Kidney tubule cell (primary cell): ENCODE measurements at places on chromosomes 13 and 19.

DNA sequence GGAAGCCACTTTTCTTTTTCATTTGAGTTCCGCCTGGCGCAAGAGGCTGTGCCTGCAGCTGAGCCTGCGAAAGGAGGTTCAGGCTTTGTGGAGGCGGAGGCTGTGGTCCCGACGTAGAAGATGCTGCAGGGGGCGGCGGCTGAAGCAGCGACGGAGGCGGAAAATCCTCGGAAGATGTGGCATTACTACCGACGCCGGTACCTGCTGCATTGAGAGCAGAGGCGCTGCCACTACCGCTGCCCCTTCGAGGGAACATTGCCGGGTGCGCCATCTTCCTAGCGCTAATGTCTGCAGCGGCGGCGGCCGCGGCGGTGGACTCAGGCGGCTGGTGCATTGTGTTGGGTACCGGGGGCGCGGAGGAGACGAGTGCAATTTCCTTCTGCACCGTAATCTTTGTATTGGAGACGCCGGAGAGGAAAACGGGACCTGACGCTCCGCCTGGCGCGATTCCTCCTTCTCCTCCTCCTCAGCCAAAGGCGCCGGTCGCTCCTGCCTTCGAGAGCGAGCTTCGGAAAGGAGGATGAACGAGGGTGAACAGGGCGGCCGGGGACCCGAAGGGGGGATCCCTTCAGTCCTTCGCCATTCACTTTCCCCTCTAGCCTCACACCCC lies at the start of gene TSC22D1:
Gene TSC22D1 (minus strand): TSS at position 590 of the 610 bp plus-strand sequence. CDS start 256 bp downstream, at position 334.
- DNase-seq = peak; percentile 56

DNA sequence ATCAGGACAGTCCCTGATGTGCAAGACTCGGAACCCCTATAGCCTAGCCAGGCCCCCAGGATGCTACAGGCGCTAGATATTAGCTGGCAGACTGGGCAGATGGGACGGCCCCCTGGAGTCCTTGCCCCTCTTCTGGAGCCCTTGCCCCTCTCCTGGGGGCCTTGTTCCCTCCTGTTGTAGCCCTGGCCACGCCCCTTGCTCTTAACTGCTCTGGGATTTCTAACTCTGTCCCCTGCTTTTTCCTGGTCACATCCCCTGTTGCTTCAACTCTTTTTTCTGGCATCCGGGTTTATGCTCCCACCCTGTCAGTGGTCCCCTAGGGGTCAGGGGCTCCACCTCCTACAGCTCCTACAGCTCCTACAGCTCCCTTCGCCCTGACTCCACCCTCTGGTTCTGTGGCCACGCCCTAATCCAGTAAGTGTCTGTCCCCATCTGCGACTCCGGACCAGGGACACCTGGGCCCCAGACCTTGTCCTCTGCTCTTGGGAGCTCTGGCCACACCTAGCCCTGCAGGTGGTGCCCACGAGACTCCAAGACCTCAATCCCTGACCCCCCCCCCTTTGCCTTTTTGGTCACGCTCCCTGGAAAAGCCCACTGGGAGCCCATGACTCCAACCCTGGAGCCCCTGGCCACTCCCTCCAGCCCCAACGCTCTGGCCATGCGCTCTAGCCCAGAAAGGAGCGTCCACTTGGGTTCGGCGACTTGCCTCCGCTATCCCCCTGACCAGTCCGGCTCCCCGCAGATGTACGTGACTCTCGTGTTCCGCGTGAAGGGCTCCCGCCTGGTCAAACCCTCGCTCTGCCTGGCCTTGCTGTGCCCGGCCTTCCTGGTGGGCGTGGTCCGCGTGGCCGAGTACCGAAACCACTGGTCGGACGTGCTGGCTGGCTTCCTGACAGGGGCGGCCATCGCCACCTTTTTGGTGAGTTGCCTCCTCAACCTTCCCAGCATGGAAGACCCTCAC lies 6.8 kb downstream of the PLPPR2 start:
- no peak for DNase-seq

DNA sequence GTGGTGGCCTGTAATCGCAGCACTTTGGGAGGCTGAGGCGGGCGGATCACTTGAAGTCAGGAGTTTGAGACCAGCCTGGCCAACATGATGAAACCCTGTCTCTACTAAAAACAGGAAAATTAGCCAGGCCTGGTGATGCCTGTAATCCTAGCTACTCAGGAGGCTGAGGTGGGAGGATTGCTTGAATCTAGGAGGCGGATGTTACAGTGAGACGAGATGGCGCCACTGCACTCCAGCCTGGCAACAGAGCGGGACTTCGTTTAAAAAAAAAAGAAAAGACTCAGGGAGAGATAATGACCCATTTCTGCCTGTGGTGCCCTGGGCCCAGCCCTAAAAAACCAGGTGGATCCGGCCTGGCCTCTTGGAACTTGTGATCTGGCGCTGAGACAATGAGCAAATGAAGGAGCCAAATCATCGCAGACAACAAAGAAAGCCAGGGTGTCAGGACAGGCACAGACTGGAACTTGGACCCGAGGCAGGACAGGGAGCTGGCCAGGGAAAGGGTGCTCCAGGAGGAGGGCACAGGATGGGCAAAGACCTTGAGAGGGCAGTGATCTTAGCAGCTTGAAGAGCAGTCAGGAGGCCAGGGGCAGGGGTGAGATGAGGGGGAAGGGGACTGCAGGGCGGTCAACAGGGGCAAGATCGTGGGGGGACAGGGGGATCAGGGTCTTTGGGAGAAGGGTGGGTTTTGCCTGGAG lies 962 bp upstream of the JAK3 start:
- DNase-seq = no peak

GRCh38 chr13:99067159-99067985 lies 89.5 kb upstream of the DOCK9 start:
- peak; percentile 96 for DNase-seq

DNA sequence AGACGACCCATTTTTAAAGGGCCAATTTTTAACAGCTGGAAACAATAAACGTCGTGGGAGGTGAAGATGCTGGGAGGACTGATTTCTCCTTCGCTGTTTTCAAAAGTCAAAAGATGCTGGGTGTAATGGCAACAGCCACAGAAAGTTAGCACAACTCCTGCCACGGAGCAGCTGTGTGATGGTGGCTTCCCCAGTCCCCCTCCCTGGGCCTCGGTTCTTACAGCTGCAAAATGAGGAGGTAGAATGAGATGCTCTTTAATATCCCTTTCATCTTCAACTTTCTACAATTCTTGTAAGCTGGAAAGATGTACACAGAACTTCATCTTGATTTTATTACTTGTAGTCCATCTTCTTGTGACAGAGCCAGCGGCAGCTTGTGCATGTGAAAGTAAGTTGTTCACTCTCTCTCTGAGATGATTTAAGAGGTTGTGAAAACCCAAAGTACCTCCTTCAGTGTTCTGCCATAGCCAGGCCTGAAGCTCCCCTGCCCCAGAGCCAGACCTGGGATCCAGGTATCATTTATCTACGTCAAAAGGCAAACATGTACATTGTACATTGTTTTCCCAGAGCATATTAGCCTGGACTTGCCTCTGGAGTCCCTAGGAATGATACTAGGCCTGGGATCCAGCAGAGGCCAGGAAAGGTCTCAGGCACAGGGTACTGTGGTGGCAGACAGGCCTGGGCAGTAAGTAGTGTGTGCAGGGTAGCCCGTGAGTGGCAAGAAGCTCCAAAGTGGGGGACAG lies 3.4 kb upstream of the UBE2L5 start:
- no peak for DNase-seq

DNA sequence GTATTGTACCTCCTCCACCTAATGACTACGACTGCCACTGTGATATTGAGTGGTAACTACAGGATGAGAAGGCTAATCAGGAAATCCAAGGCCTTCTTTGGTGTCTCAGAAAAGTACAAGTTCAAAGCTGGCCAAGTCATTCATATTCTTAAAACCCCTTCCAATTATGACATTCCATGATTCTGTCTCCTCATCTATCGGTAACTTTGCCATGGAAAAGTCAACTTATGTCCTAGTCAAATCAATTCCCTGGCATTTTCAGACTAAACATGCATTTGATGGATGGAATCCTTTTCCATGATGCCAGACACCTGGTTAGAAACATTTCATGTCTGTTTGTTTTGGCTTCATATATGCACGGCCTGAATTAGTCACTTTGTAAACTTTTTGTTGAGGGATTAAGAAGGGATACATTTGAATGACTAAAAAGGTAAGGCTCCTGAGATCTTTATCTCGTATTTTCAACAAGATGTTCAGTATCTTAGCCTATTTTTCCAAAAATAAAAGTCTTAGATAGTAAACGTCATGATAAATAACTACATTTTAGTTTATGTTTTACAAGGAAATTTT lies 186.5 kb downstream of the NHLRC3 start:
- DNase-seq = no peak

DNA sequence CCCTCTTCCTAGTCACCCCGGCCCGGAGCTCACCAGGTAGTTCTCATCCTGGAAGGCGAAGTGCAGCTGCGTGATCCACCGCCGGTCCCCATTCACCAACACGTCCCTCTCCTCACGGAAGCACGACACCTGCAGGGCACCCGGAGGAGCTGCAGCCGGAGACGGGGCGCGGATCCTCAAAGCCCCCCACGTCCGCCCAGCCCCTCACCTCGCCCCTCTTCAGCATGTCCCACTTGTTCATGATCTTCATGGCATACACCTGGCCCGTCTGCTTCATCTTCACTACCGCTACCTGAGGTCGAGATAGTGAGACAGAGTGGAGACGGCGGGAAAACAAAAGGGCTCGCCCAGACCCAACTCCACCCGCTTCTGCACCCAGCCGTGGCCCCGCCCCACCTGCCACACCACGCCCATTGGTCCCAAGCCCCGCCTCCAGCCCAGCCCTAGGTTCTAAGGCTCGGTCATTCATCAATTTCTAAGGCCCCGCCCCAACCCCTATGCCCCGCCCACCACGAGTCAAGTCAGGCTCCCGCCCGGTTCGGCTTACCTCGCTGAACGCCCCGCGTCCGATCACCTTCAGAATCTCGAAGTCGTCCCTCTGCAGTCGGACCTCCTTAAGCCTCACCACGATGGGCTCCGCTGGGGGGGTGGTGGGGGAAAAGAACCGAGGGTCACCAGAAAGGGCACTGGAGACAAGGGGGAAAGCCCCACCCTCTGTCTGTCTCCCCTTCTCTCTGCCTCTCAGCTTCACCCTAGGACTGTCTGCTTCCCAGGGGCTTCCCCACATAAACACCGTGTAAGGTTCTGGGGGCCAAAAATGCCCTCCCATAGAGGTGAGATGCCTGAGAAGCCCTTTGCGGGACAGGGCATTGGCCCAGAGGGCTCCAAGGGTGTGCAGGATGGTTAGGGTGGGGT lies 2.8 kb downstream of the DMPK start:
- peak; percentile 78 for DNase-seq

DNA sequence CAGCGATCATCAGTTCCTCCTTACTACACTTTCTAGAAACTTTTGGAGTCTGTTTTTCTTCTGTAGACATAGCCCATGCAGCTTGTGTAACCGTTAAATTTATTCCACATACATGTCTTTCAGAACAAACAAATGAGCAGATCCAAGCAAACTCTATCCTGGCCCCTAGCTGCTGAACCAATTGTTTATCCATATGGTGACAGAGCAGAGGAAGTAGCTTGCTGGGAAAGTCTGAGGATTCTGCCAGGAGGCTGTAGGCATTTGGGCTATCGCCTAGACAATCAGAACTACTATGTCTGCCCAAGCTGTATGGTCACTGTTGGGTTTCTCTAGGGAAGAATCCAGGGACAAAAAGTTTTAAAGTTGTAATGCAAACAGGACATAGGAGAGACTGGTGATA lies 343.7 kb downstream of the SPRY2 start:
- no peak for DNase-seq

DNA sequence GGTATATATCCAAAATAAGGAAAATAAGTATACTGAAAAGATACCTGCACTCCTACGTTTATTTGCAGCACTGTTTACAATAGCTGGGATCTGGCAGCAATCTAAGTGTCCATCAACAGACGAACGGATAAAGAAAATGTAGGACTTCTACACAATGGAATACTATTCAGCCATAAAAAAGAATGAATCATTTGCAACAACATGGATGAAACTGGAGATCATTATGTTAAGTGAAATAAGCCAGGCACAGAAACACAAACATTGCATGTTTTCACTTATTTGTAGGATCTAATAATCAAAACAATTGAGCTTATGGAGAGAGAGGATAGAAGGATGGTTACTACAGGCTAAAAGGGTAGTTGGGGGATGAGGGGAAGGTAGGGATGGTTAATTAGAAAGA lies 494.0 kb downstream of the UQCRFS1 start:
- DNase-seq = no peak

GRCh38 chr19:16627928-16628182 lies 149 bp downstream of the MED26 start:
- no peak for DNase-seq

DNA sequence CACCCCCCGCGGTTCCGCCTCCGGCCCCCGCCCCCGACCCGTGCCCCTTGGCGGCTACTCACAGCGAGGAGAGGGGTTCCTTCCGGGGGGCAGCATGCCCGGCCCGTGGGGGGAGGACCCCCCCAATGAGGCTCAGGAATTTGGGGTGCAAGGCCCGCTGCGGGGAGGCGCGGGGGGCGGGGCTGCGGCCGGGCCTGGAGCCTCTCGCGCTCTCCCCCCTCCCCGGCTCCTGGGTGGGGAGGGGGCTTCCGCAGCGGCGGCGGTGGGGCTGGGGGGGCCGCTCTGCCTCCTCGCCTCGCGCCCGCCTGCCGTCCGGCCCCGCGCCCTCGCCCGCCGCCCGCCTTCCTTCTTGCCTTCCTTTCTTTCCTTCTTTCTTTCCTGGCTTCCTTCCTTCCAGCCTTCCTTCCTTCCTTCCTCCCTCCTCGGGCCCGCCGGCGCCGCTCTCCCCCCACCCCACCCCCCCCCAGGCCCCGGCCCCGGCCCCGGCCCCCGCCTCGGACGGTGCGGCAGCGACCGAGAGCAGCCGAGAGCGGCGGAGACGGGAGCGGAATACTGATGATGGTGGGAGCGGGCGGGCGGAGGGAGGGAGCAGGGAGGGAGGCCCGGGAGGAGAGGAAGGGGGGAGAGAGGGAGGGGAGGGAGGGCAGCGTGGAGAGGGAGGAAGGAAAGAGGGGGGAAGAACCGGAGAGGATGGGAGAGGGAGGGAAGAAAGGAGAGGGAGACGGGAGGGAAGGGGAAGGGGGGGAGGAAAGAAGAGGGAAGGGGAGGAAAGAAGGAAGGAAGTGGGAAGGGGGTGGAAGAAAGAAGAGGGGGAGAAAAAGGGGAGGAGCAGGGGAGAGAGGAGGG lies at the start of gene LRRC4B:
Gene LRRC4B (minus strand): TSS at position 554 of the 846 bp plus-strand sequence. CDS start 19,597 bp downstream, outside the sequence.
- no peak for DNase-seq

DNA sequence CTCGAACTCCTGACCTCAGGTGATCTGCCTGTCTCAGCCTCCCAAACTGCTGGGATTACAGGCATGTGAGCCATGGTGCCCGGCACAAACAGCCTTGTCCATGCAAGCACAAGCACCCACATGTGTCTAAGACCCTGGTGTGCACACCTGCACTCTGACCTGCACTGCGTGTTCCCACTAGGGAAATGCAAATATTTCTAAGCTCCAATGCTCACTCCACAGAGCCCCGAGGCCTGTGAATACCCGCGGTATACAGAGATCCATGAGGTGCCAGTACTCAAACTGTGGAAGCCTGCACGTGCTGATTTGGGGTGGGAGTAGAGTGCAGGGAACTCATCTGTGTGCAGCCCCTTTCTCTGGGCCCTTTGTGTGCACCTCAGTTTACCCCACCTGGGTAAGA lies 14.7 kb downstream of the GADD45B start:
- no peak for DNase-seq

- peak; percentile 95 for DNase-seq
Measured at GRCh38 chr19:34232566-34233481, 21.5 kb upstream of the GARRE1 start.
